NCI-H187 (cell line): ENCODE measurements at places on chromosomes 7 and 10.

DNA sequence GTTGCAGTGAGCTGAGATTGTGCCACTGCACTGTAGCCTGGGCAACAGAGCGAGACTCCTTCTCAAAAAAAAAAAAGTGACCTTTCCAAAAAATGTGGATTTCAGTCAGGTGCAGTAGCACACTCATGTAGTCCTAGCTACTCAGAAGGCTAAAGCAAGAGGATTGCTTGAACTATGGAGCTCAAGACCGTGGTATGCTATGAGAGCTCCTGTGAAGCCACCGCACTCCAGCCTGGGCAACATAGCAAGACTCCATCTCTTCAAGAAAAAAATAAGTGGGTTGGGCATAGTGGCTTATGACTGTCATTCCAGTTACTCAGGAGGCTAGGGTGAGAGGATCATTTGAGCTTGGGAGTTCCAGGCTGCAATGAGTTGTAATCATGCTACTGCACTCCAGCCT is 51.1 kb downstream of the TET1 start:
- no peak for DNase-seq

GRCh38 chr7:65731562-65732035 is 141.3 kb upstream of the VKORC1L1 start:
- DNase-seq, result no peak

- DNase-seq, result no peak
Measured at GRCh38 chr7:22718911-22719420, 8.0 kb upstream of the IL6 start.

DNA sequence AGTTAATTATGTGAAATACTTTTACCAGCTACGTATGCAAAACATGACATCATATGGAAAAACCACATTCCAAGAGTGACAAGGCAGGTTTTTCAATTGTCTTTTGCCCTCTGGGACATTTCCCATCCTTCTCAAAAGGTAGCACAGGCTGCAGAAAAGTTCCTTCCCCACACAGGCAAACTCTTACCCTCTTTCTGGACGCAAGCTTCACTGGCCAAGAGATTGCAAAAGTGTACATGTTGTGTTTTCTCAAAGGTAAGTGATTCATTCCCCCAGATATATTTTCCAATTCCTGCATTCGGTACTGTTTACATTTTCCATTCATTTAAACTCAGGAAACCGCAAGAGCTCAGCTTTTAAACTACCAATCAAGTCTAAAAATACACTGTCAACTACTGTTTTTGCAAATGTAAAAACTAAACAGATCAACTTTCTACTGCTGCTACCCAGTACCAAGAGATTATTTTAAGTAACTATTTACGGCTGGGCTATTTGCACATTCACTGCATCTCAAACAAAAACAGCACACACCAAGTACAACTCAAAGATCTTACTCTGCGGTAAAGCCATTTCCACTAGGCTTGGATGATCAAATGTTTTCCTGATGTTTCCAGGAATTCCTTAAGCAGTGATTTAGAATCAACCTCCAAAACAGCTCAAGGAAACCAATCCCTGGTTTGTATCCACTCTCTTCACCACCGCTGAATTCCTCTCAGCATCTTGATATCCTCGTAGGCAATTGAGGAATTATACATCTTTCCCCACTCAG is 233.6 kb upstream of the CCDC6 start:
- no peak for DNase-seq
